ENCODE measurements at places on chromosomes 7 and 10.

GRCh38 chr7:132770055-132770454, 193.8 kb upstream of the PLXNA4 start:
- no peak for DNase-seq

DNA sequence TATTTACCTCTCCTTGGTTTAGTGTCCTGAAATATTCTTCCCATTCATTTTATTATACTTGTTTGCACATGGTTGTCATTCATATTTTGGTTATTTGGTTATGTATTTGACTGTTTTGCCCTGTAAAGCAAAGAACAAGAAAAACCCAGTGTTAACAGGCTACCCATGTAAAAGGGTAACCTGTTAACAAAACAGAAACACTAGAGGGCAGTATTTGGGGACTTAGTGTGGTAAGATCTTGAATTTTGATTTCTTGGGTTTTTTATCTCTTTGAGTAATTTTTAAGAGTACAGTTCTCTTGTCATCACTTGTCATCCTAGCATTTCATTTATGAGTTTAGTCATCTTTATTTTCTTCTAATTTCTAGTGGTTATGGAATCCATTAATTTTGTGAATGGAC, 51.3 kb downstream of the POLL start:
- no peak for DNase-seq

DNA sequence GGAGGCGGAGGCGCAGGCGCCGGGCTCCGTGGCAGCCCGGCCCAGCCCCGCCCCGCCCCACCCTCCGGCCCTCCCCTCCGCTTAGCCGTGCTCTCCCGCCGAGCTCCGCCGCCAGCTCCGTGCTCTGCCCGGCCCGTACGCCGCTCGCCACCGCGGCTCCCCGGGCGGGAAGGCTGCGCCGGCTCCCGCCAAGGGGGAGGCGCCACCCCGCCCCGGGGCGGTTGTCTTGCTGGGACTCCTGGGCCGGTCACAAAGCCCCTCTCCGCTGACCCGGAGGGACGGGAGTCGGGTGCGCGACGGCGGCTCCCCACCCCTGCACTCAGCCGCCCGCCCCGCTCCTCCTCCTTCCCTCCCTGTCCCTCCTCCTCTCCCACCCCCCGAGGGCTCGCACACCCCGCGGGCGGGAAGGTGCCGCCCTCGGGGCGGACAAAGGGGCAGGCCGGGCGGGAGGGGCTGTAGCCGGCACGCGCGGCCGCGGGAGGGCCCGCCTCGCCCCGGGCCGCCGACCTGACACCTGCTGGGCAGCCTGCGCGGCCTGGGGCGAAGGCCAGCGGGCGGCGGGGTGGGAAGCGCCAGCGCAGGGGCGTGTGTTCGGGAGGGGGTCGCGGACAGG, 11.5 kb upstream of the SP8 start:
- DNase-seq = no peak

GRCh38 chr10:76447578-76447977, 1016.2 kb downstream of the LRMDA start:
- no peak for DNase-seq

DNA sequence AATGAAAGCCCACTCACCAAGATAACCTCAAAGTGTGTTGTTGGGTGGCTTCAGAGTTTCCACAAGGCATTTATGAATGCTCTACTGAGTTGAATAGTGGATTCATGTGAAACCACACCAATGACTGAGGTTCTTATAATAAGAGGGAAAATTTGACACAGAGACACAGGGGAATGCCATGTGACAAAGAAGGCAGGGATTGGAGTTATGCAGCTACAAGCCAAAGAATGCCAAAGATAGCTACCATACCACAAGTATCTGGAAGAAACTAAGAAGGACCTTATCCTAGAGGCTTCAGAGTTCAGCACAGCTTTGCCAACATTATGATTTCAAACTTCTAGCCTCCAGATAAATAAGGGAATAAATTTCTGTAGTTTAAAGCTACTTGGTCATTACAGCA, 68.0 kb upstream of the PCDH15 start:
- DNase-seq = no peak

DNA sequence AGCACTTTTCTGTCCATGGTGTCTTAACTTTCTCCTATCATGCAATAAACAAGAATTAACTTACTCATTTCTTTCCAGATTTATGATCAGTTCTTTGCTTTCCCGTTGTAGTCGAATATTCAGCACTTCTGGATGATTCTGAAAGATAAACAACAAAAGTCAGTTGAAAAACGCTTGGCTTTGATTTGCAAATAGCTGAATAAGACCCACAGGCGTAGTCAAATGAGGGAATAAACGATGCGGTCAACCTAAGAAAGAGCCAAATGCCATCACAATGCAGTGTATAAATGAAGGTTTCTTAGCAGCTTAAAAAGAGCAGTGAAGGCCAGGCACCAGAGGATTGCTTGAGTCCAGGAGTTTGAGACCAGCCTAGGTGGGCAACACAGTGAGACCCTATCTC, 109.4 kb downstream of the ADAM12 start:
- no peak for DNase-seq

DNA sequence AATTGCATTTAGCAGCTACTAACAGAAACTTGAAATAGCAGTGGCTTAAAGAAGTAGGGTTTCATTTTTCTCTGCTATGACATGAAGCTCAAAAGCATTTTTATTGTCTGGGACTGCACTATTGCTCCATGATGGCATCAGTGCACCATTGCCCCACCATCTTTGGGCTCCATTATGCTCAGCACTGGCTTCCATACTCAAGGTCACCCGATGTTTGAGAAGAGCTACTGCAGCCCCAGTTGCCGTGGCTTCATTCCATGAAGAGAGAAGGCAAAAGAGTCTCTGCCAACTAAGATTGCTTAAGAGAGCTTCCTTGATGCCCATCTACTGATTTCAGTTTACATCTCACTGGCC, 192.2 kb upstream of the LRGUK start:
- DNase-seq = no peak

DNA sequence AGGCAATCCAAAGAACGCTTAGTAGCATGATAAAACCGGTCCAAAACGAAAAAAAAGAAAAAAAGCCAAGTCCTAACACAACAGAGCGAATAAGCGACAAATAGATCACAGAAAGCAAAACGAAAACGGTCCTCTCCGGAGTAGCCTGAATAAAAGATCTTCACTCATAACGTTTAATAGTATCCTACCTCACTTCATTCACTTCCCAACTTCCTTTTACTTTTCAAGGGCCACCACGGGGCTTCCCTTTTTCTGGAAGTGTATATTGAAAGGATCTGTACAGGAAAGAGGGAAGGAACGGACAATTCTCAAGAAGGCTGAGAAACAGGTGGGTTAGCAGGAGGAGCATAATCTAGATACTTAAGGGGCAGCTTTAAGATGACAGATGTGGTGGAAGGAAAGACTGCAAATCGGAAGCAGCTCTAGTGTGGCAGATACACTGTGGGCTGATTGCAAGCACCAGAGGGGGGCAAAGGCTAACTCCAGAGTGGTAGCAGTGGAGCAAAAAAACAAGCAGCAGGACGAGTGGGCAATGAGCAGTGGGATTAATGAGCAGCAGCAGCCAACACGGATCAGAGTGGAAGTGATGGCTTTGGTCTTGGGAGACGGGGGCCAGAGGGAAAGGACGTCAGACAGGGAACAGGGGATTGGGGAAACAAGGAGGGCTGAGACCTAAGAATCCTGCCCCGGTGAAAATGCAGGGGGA, 866 bp downstream of the CNOT4 start:
- peak; percentile 18 for DNase-seq

DNA sequence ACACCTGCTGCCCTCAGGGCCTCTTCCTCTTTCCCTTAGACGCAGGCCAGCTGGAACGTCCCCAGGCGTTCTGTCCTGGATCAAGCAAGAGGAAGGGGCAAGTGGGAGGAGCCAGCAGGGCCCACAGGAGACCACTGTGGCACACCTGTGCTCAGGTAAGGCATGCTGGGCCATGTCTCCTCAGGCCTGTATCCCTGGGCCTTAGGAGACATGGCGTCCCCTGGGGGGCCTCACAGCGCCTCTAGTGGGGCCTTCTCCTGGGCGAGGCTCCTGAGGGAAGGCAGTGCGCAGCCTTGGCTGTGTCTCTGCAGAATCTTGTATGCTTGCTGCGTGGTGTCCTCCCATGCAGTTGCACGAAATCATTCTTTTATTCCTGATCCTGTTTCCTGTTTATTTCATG, 31.3 kb downstream of the ZNF783 start:
- no peak for DNase-seq

- no peak for DNase-seq
These were observed 68.6 kb downstream of the DYNC2I1 start for GRCh38 chr7:158924956-158925355.

All from central memory CD8-positive, alpha-beta T cell (primary cell).